ENCODE measurements at places on chromosomes 4 and X. TPM values are rescaled to one million over a fixed set of nuclear protein-coding genes. Genes with fewer than 3 reads are reported as not detected.

Gene CSAG1
- total RNA-seq: not detected

Gene MCF2
- 2.8 TPM for total RNA-seq

Gene CLOCK
- total RNA-seq: 39.0 TPM

Gene RXFP1
- not detected for total RNA-seq

Gene PUDP
- 7.5 TPM for total RNA-seq

Gene CT55
- not detected for total RNA-seq

Gene PPEF1
- total RNA-seq: not detected

Gene ZNF630
- total RNA-seq: 2.0 TPM

Gene MAGEA10
- not detected for total RNA-seq

Gene TREX2
- total RNA-seq: not detected

Gene JCHAIN
- 18.2 TPM for total RNA-seq

Gene TCEAL6
- total RNA-seq: not detected

Gene GPR82
- not detected for total RNA-seq

Gene METAP1
- 57.5 TPM for total RNA-seq

Gene RAB33A
- total RNA-seq: 3.0 TPM

Gene L1CAM
- 0.36 TPM for total RNA-seq

Gene MTMR8
- total RNA-seq: 0.27 TPM

Gene CABS1
- not detected for total RNA-seq

Gene TRPC5OS
- not detected for total RNA-seq

Gene MAGEB3
- not detected for total RNA-seq

Gene ADH6
- 0.36 TPM for total RNA-seq

Gene HERC3
- 18.3 TPM for total RNA-seq

Gene TMEM271
- not detected for total RNA-seq

Gene EDNRA
- 10.8 TPM for total RNA-seq

Data from fibroblast of the aortic adventitia (primary cell).